ENCODE measurements at places on chromosomes 12 and 14. TPM values are rescaled to one million over a fixed set of nuclear protein-coding genes. Genes with fewer than 3 reads are reported as not detected.

Gene MYF6
- not detected for total RNA-seq

- no peak for DNase-seq
- H3K27me3 ChIP-seq: no peaks in the 10 kb centered on the region
- H3K36me3 ChIP-seq: peaks cover 49% of the 10 kb centered on the region
- no peak overlapping the region for H3K27ac ChIP-seq
These were observed 80.2 kb downstream of the BAZ1A start for GRCh38 chr14:34794941-34795340.

Gene SMAGP
- total RNA-seq: 0.16 TPM

DNA sequence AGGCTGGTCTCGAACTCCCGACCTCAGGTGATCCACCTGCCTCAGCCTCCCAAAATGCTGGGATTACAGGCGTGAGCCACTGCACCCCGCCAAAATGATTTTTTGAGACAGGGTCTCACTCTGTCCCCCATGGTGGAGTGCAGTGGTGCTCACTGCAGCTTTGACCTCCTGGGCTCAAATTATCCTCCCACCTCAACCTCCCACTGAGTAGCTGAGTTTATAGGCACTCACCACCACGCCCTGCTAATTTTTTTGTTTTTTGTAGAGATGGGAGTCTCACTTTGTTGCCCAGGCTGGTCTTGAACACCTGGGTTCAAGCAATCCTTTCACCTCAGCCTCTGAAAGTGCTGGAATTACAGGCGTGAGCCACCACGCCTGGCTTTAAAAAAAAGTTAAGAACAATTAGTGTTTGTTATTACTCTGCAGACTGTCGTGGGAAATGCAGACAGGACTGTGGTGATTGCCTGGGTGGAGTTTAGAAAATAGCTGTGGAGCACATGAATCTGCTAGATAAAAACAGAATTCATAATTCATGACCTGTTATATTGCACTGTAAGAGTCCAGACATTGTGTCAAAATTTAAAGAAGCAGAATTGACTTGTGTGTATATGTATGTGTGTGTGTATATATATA lies 9.2 kb upstream of the COX6A1 start:
- H3K36me3 ChIP-seq: no peaks in the 10 kb centered on the region
- H3K27ac ChIP-seq: no peak overlapping the region
- no peak for DNase-seq
- no peak overlapping the region for H3K4me3 ChIP-seq

Gene BDKRB1
- total RNA-seq: not detected

Gene TAS2R31
- 4.5 TPM for total RNA-seq

DNA sequence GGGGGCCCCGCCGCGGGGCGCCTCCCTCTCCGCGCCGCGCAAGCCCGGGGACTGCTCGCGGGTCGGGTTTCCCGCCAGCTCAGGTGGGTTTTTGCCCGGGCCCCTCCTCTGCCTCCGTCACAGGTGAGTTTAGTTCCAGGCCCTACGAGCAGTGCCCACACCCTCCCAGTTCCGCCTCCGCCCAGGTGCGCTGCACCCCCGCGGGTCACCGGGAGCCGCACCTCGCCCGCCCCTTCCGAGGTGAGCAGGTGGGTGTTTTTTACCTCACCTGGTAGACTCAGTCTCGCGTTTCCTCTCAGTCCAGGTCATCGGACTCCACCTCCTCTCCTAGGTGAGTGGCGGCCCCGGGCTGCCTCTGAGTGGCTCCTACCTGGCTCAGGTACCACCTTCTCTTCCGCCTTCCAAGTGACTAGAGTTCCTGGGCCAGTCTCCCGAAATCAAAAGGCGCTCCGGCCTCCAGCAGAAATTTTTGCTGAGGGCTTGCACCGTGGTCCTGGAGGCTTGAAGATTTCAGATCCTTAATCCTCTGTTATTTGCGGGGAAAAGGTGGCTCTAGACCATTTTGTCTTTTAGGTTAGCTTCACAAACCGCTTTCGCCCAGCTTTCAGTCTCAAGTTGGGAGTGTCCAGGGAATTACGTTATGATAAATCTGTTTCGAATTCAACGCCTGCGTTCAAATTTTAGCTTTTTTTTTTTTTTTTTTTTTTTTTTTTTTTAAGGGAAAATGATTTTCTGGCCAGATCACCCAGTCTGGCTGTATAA lies at the start of gene TMEM30B:
Gene TMEM30B (minus strand): TSS at position 153 of the 762 bp plus-strand sequence. CDS start 191 bp downstream, outside the sequence.
- peaks cover 41% of the 10 kb centered on the region for H3K4me1 ChIP-seq
- H3K27ac ChIP-seq: peak within 1 kb of the TSS; percentile 69
- H3K36me3 ChIP-seq: no peaks in the 10 kb centered on the region

DNA sequence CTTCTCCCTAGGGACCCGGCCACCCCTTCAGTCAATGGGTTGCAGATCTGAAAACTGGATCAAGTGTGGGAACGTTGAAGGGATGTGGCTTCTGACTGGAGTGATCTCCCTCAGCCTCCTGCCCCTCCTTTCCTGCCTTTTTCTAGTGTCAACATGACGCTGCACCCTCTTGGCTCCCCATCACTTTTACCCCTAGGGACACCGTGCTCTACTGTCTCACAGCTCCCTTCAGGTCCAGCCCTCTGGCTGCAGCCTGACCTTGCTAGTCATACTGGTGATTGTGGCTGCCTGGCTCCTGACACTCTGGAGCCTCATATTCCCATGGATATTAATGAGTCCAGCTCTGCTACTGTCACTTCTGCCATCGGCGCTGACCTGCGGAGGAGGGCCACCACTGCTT lies 51.5 kb upstream of the RASSF3 start:
- H3K4me1 ChIP-seq: no peaks in the 10 kb centered on the region
- H3K4me3 ChIP-seq: no peak overlapping the region
- no peak overlapping the region for H3K27ac ChIP-seq
- DNase-seq: no peak
- no peaks in the 10 kb centered on the region for H3K36me3 ChIP-seq

Gene ZDHHC22
- not detected for total RNA-seq

- H3K4me1 ChIP-seq: no peaks in the 10 kb centered on the region
- DNase-seq: no peak
- peaks cover 6% of the 10 kb centered on the region for H3K27me3 ChIP-seq
- H3K36me3 ChIP-seq: no peaks in the 10 kb centered on the region
These were observed 30.5 kb downstream of the RASAL1 start for GRCh38 chr12:113104953-113105510.

Gene CISTR
- total RNA-seq: not detected

Gene IFNG-AS1
- 0.41 TPM for total RNA-seq

- DNase-seq: no peak
- H3K4me1 ChIP-seq: peaks cover 15% of the 10 kb centered on the region
- peaks cover 58% of the 10 kb centered on the region for H3K27me3 ChIP-seq
These were observed 520 bp downstream of the CSRP2 start for GRCh38 chr12:76878099-76878898.

DNA sequence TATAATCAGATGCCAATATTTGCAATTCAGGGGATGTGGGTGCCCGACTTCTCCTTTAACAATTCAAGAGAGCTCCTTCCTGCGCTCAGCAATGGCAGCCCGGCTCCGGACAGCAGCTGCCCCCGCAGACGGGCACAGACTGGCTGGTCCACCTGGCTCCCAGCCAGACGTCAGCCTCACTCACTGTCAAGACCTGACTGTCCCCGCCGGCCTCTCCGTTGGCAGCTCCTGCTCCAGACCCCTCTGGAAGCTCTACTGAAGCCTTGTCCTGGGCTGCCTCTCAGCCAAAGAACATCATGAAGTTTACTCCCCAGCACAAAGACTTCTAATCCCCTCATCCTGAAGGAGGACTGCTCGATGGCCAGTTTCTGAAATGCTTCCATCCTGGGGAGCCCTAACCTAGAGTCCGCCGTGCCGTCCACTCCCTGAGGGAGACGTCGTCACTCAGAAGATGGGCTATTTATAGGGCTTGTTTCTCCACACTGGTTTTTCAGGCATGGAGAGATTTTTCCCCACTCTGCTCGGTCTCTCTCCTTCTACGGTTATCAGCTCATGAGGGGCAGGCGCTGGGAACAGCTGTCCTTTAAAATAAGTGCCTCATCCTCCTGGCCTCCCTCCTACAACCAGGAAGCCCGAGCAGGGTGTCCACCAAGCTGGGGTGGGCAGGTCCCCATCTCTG lies 126.2 kb downstream of the RFLNA start:
- peaks cover 15% of the 10 kb centered on the region for H3K36me3 ChIP-seq
- DNase-seq: no peak
- no peaks in the 10 kb centered on the region for H3K4me1 ChIP-seq
- H3K27ac ChIP-seq: no peak overlapping the region
- H3K4me3 ChIP-seq: no peak overlapping the region

Gene MDGA2
- total RNA-seq: not detected

DNA sequence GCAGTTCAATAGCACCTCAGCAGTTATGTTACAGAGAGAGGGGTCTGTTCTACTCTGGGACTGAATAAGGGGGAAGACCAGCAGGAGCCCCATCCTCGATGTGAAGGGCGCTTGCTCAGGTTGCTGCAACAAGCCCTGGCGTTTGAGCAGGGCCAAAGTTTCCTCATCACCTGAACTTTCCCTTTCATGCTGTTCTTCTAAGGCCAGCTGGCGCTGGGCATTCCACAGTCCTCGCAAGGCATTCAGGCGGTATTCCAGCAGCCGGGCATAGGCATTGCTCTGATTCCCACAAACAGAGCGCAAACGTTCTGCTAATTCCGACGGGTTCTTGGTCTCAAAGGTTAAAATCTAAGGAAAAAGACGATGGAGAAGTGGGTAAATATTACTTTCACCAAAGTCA lies 62.8 kb downstream of the HECTD4 start:
- H3K4me1 ChIP-seq: no peaks in the 10 kb centered on the region
- H3K27me3 ChIP-seq: no peaks in the 10 kb centered on the region
- no peak overlapping the region for H3K27ac ChIP-seq

Gene GLTP
- 27.7 TPM for total RNA-seq

Gene PRICKLE1
- total RNA-seq: 0.34 TPM

All from activated T-helper 1 cell treated with anti-CD3 and anti-CD28 coated beads, Interleukin-12 subunit alpha, Interleukin-12 subunit beta, Interleukin-2, Interleukin-4 antibody, amounts not matched to agents 30 ng/mL and 10 ng/mL and 1 ng/mL, durations not matched to agents 14 hours and 24 hours and 36 hours (primary cell).